Activated T-cell treated with anti-CD3 and anti-CD28 coated beads, Interleukin-2, amount 50 U/mL, for 72 hours (primary cell): ENCODE measurements at places on chromosomes 3 and 15. TPM values are rescaled to one million over a fixed set of nuclear protein-coding genes. Genes with fewer than 3 reads are reported as not detected.

DNA sequence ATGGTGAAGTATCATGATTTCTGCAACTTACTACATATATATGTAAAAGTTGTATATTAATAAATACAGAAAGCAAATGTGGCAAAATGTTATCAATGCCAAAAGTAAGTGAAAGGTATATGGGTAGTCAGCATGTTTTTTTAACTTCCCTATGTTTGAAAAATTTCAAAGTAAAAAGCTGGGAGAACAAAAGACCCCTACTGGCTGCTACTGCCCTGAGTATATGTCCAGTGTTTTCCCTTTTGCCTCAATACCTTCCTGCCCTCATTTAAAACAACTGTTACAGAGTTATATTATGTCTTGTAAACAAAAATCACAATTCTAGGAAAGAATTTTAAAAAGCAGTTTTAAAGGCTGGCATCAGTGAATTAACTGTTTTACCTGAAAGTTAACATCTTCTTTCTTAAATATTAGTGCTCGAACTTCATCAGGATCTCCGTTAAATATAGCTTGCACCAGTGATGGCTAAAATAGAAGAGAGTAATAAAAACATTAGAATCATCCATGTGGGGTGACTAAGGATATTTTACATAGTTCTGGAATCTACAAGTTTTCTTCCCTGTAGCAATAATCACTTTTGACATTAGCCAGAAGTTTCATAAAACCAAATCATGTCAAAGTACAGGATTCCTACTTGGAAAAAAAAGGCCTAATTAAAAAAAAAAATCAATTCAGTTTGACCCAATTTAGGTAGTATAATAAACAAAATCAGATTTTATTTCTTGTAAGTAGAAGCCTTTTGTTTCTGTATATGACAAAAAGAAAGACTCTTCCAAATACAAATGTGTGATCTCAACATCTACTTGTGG, 2.7 kb downstream of the ANKRD28 start:
- peak overlapping the region; percentile 79 for H3K4me3 ChIP-seq
- no peak for DNase-seq
- H3K27ac ChIP-seq: peak overlapping the region; percentile 97
- H3K27me3 ChIP-seq: no peaks in the 10 kb centered on the region
- H3K4me1 ChIP-seq: peaks cover 75% of the 10 kb centered on the region

- peak overlapping the region; percentile 86 for H3K4me3 ChIP-seq
- peaks cover 5% of the 10 kb centered on the region for H3K36me3 ChIP-seq
- DNase-seq: peak; percentile 54
- H3K27me3 ChIP-seq: no peaks in the 10 kb centered on the region
These were observed 146.2 kb downstream of the KLF13 start for GRCh38 chr15:31472636-31473384.

The SMARCC1 gene
- total RNA-seq: 98.0 TPM

DNA sequence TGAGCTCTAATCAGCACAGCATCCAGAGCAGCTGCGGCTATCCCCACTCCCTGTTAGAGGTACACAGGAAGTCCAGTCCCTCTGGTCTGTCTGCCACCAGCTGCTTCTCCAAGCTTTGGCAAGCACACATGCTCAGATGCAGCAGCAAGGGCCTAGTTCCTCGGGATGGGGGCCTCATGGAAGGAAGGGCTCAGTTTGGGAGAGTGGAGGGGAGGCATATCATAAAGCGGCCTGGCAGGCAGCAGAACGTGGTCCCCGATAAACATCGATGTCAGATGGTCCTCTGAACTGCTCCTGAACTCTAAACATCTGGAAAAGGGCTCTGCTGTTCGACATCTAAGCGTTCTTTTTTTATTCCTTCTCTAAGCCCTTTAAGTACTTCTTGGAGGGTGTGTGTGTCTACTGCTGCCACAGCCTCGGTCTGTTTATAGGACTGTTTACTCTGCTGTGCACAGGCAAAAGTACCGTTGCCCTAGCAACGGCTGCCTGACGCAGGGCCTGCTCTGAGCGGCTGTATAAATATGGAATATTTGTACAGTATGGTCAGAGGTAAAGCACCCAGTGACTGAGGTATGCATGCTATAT, 74.6 kb downstream of the PRICKLE2 start:
- no peak overlapping the region for H3K4me3 ChIP-seq
- no peak overlapping the region for H3K27ac ChIP-seq
- H3K36me3 ChIP-seq: no peaks in the 10 kb centered on the region
- H3K27me3 ChIP-seq: peaks cover 4% of the 10 kb centered on the region
- no peaks in the 10 kb centered on the region for H3K4me1 ChIP-seq

The CORO2B gene
- 0.07 TPM for total RNA-seq

GRCh38 chr3:31129241-31129640, 234.8 kb upstream of the GADL1 start:
- no peaks in the 10 kb centered on the region for H3K27me3 ChIP-seq
- peaks cover 7% of the 10 kb centered on the region for H3K36me3 ChIP-seq
- H3K27ac ChIP-seq: no peak overlapping the region
- H3K4me3 ChIP-seq: no peak overlapping the region

GRCh38 chr3:37988931-37989525, 1.6 kb upstream of the VILL start:
- DNase-seq: no peak
- H3K36me3 ChIP-seq: no peaks in the 10 kb centered on the region
- H3K27me3 ChIP-seq: no peaks in the 10 kb centered on the region
- no peak overlapping the region for H3K4me3 ChIP-seq
- no peak overlapping the region for H3K27ac ChIP-seq
- H3K4me1 ChIP-seq: peaks cover 16% of the 10 kb centered on the region

GRCh38 chr15:49215768-49216739, 46.0 kb downstream of the GALK2 start:
- H3K4me1 ChIP-seq: peaks cover 12% of the 10 kb centered on the region
- H3K36me3 ChIP-seq: peaks cover 18% of the 10 kb centered on the region
- peak overlapping the region; percentile 30 for H3K27ac ChIP-seq
- H3K4me3 ChIP-seq: no peak overlapping the region
- no peaks in the 10 kb centered on the region for H3K27me3 ChIP-seq

The TMC3 gene
- not detected for total RNA-seq

GRCh38 chr3:179098388-179099077, 26.9 kb upstream of the ZMAT3 start:
- no peaks in the 10 kb centered on the region for H3K4me1 ChIP-seq
- peaks cover 5% of the 10 kb centered on the region for H3K27me3 ChIP-seq
- H3K4me3 ChIP-seq: peak overlapping the region; percentile 18

The FANCD2OS gene
- total RNA-seq: not detected

DNA sequence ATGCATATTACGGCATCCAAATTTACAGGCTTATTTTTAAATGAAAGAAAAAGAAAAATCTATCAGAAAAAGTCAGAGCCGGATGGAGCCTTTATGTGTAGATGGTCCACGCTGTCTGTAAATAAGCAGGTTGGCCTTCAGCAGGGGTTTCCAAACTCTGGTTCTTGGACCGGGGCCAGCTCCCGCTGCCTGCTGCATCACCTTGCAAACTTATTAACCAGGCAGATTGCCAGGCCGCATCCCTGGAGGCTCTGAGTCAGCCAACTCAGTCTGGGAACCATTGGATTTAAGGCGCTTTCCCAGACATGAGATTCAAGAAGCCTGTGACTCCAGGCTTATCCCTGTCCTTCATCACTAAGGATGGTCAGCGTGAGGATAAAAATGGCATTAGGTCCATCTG, 212.4 kb downstream of the OPA1 start:
- H3K36me3 ChIP-seq: no peaks in the 10 kb centered on the region
- H3K27ac ChIP-seq: no peak overlapping the region

DNA sequence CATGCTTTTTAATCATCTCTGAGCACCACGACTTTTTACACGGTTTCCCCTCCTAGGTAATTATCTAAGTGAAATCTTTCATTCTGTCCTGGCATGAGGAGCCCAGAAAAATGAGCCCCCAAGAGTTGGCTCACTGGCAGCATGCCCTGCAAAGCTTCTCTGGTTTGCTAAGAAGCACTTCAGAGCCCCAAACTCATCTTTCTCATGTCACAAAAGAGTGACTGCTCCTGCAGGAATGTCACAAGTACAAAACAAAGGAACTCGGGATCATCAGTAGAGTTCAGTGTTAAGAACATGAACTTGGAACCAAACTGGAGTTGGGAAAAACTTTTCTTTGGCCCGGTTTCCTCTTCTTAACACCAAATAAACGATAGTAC, 123.9 kb downstream of the FOXB1 start:
- DNase-seq: no peak
- no peaks in the 10 kb centered on the region for H3K36me3 ChIP-seq
- peak overlapping the region; percentile 83 for H3K27ac ChIP-seq
- H3K4me3 ChIP-seq: peak overlapping the region; percentile 86

DNA sequence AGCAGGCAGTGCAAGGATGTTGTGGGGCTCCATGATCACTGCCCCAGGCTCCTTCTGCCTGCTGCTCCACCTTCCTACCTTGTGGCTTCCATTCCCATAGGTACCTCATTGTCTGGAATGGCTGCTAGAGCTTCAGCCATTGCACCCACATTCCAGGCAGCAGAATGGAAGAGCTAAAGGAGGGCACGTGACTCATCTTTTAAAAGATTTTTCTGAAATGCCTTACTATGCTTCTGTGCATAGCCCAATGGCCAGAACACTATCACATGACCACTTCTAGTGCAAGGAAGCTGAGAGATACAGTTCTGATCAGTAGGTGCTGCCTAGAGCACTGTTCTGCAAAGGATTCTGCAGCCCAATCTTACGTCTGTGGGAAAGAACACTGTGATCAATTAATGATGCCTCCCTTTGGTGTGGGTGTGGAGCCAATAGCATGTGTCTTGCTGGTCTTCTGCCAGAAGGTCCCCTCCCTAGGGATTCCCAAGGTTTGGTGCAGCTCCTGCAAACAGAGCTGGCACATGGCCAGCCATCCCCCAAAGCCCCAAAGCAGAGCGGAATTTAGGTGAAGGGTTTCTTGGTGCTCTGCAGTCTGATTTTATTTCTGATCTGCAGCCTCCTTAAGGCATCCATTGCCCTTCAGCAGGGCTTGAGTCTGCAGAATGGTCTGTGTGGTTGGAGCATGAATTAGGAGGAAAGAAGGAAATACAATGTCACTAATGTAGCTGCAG, 34.4 kb downstream of the SPSB4 start:
- H3K36me3 ChIP-seq: no peaks in the 10 kb centered on the region
- no peak overlapping the region for H3K4me3 ChIP-seq
- DNase-seq: no peak
- H3K27me3 ChIP-seq: no peaks in the 10 kb centered on the region
- no peaks in the 10 kb centered on the region for H3K4me1 ChIP-seq
- H3K27ac ChIP-seq: no peak overlapping the region

DNA sequence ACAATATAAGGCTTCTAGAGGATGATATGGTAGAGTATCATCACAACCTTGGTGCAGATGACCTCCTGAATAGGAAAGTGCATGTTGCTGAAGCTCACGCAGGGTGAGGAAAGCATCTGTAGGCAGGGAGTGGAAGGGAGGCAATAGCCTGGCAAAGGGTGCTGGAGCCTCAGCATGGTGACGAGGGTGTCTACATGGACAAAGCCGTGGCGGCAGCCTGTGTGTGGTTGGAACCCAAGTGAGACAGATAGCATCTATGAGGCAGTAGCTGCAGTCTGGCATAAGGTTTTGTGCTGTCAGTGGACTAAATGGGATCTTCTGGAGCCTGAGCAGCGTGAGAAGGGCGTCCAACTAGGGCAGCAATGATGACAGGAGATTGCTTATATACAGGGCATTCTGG, 132.5 kb downstream of the DLG1 start:
- H3K27ac ChIP-seq: no peak overlapping the region
- no peak overlapping the region for H3K4me3 ChIP-seq
- no peaks in the 10 kb centered on the region for H3K4me1 ChIP-seq
- H3K27me3 ChIP-seq: no peaks in the 10 kb centered on the region
- DNase-seq: no peak

The RTP3 gene
- not detected for total RNA-seq

DNA sequence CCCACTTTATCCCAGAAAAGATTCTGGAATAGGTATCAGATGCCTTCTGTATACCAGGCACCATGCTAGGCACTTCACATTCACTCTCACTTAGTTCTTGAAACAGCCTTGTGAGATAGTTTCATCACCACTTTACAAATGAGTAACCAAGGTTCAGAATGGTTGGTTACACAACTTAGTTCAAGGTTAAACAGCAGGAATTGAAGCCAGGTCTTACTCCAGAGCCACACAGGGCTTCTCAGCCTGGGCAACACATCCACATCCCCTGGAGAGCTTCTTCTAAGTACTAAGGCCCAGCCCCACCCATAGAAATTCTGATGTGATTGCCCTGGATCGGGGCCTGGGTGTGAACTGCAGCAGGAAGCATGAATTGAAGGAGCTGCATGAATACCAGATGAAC, 18.6 kb downstream of the WHAMM start:
- DNase-seq: no peak
- no peak overlapping the region for H3K27ac ChIP-seq
- no peaks in the 10 kb centered on the region for H3K27me3 ChIP-seq
- peaks cover 43% of the 10 kb centered on the region for H3K36me3 ChIP-seq
- H3K4me3 ChIP-seq: no peak overlapping the region

DNA sequence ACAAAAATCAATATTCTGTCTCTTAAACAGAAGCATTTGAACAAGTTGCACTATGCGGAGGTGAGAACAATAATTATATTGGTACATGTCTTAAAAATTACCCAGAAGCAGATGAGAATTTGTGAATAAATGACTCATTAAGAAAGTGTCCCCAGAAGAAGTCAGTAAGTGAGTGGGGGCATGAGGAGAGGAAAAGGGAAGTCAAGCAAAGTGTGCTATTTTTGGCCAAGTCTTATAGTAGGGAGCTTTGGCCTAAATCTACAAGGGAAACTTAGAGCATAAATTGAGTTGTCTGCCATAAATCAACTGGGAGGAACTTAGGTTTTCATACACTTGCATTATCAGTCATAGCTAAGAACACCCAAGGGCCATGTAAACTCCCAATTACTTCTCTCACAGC, 86.9 kb upstream of the SATB1 start:
- H3K4me1 ChIP-seq: peaks cover 22% of the 10 kb centered on the region
- peaks cover 2% of the 10 kb centered on the region for H3K36me3 ChIP-seq
- H3K27ac ChIP-seq: no peak overlapping the region
- no peak overlapping the region for H3K4me3 ChIP-seq
- H3K27me3 ChIP-seq: no peaks in the 10 kb centered on the region
- DNase-seq: no peak

- H3K4me3 ChIP-seq: no peak overlapping the region
- no peaks in the 10 kb centered on the region for H3K27me3 ChIP-seq
- no peak for DNase-seq
- H3K27ac ChIP-seq: no peak overlapping the region
- H3K4me1 ChIP-seq: no peaks in the 10 kb centered on the region
These were observed 336.3 kb upstream of the ADAMTS9 start for GRCh38 chr3:65024148-65024547.

The ECE2 gene
- not detected for total RNA-seq

DNA sequence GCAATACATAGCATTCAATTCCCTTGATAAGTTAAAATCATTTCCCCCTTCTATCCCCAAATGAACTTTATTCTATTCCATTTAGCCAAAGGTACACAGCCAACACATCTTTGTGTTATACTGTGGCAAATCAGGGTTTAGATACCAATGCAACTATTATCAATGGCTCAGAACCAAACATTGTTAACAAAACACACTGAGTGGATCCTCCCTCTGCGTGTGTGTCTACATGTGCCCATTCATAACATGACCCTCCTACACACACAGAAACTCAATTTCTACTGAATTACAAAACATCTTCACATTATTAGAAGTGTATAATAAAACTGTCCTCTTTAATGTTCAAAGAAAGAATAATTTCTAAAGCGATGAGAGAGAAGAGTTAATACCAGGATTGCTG, 1.3 kb downstream of the TTBK2 start:
- H3K27ac ChIP-seq: peak overlapping the region; percentile 74
- no peaks in the 10 kb centered on the region for H3K27me3 ChIP-seq
- peaks cover 2% of the 10 kb centered on the region for H3K36me3 ChIP-seq
- peak; percentile 10 for DNase-seq
- H3K4me1 ChIP-seq: peaks cover 45% of the 10 kb centered on the region
- peak overlapping the region; percentile 98 for H3K4me3 ChIP-seq
